Stimulated activated CD8-positive, alpha-beta memory T cell treated with anti-CD3 and anti-CD28 coated beads, Interleukin-4, amount 100 ng/mL, for 1 hour (primary cell): ENCODE measurements at places on chromosomes 11 and 22.

- DNase-seq: no peak
These were observed 65.5 kb upstream of the CHORDC1 start for GRCh38 chr11:90288212-90288821.

GRCh38 chr11:5137014-5137413 lies 1.1 kb downstream of the OR52A5 start:
- DNase-seq: no peak

GRCh38 chr11:128892866-128893565 lies 1.9 kb downstream of the KCNJ5 start:
- no peak for DNase-seq

- DNase-seq: no peak
These were observed 1033.2 kb downstream of the TBC1D22A start for GRCh38 chr22:47795477-47796127.

DNA sequence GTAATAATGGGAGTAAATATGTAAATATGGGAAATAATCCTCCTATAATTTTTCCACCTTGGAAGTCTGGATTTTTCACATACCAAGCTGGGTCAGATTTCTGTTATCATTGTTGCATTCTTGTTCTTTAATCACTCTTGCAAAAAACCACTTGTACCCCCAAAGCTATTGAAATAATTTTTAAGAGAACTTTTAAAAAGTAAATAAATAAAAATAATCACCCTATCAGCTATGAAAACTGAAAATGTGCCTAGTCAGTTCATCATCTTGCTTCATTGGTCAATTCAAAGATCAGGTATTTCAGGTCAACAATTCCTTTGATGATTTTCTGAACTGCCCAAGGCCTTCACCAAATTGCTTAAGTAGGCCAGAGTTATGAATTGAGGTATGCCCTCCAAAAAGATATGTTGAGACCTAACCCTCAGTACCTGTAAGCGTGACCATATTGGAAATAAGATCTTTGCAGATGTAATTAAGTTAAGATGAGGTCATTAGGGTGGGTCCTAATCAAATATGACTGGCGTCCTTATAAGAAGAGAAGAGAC lies 95.8 kb downstream of the PIWIL4 start:
- no peak for DNase-seq

DNA sequence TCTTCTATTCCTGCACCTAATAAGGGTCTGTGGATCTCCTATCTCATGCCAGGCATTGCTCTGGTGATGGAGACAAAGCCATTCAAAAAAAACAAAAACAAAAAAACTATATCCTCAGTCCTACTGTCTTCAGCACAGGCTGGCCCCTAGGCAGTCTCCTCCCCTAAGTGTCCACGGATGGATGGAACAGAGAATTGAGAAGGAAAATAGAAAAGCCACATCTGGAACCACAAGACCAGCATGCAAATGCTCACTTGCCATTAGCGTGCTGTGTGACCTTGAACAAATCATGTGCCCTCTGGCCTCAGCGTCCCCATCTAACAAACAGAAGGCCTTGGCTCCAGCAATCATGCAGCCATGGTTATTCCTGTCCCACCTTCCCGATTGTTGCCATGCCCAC lies 32.7 kb upstream of the CD82 start:
- DNase-seq: no peak

DNA sequence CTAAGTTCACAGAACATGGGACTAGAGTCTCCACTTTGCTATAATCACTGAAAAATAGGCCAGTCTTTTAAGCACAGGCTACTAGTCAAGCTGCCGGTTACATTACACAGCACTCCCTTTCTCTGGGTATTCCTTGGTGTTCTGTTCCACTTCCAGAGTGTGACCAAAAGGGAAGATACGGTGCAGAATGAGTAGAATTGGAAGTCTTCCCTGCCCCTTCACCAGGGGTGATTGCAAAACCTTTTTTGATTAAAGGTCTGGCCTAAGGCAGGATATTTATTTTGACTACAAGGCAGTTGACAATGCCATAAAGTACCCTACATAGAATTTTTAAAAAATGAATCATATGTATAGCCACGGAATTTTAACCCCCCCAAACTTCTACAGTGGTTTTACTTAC lies 59.6 kb upstream of the ADORA2A start:
- no peak for DNase-seq
